Pancreas (tissue), 10 donors: ENCODE measurements at places on chromosomes 11 and 22.

GRCh38 chr11:27388001-27388400, 25.0 kb upstream of the CCDC34 start:
- no peak for DNase-seq

- no peak for DNase-seq
Observed at GRCh38 chr11:60310407-60310998, 16.6 kb upstream of the MS4A6E start.

DNA sequence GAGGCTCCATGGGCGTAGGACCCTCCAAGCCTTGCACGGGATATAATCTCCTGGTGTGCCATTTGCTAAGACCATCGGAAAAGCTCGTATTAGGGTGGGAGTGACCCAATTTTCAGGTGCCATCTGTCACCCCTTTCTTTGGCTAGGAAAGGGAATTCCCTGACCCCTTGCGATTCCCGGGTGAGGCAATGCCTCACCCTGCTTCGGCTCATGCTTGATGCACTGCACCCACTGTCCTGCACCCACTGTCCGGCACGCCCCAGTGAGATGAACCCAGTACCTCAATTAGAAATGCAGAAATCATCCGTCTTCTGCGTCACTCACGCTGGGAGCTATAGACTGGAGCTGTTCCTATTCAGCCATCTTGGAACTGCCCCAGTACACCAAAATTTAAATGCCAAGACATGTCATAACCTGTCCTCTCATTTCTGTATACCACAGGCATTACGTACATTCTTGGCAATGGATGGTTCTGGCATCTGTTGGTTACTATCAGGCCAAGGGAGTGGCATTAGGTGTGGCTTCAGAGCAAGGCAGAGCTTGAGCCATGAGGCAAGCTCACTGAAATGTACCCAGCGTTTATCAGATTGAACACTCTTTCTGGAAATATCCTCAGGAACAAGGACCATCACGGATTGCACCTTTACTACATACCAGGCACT, 95.4 kb upstream of the GALNT18 start:
- no peak for DNase-seq

- DNase-seq, result peak; percentile 40
Observed at GRCh38 chr22:36156515-36157419, 3.8 kb downstream of the APOL3 start.

DNA sequence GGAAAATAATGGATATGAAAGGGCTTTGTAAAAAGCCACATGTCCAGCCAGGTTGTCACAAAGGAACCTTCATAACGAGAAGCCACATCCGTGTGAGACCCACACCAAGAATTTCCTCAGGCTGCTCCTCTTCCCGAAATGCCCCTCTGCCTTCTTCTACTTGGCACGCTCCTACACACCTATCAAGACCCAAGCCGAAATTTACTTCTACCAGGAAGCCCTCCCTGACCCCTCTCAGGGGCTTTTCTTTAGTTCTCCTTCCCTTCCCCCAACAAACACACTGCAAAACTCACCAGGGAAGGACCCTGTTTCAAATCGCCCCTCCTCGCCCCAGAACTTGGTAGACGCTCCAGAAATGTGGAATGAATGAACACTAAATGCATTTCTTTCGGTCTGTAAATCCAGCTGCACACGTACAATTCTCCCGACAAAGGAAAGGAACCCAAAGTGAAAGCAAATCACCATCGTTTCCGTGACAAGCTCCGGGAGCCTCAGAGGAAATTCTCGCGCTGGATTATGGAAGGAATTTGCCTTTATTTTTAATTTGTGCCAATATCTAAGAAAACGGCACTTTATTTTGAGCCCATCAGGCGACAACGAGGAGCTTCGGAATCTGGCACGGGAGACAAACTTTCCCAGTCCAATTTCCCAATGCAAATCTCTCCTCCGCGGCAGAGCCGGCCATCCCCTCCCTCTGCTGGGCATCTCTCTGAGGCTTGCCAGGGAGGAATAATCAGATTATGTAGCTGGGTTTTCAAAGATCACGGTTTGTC, 13.2 kb upstream of the SHISAL1 start:
- DNase-seq, result no peak
